PC-3 (cell line): ENCODE measurements at places on chromosomes 16 and 17.
A peak's percentile ranks its signal among the peaks of the same experiment; 100 is the strongest.

DNA sequence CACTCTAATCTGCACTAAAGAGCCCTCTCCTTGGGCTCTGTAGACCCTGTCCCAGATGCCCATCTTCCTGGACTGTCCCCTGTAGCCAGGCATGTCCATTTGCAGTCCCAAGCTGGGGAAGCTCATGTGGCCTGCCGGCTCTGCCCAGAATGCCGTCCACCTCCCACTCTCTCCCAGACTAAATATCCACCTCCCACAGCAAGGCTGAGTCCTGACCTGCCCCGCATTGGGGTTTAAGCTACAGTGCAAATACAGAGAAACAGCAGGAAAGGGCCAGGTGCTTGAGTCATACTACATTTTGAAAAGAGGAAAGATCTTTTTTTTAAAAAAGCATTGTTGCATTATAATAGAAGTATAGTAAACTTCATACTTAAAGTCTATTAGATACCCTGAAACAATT is 3.0 kb downstream of the ST6GALNAC2 start:
- no peak for DNase-seq

DNA sequence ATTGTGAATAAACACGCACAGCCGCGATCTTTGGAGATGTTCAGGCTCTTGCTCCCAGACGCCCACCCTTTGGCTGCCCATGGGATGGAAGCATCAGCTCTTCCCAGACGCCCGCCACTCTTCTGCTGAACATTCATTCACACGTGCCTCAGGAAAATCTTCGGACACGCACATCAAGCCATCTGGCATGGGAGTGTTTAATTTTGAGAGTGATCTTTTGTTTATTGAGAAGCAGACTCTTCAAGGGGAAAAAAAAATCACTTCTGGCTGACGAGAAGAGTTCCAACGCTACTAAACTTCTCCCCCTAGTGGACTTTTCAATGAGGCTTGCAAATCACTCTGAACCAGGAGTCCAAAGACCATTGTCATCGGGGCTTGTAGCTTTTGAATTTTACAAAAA is 62.0 kb upstream of the NUDT7 start:
- DNase-seq, result peak; percentile 30

GRCh38 chr17:76747716-76748363 is 9.9 kb downstream of the MFSD11 start:
- DNase-seq, result no peak

- peak; percentile 18 for DNase-seq
Measured at GRCh38 chr17:7883781-7884386, 4.7 kb upstream of the CHD3 start.

DNA sequence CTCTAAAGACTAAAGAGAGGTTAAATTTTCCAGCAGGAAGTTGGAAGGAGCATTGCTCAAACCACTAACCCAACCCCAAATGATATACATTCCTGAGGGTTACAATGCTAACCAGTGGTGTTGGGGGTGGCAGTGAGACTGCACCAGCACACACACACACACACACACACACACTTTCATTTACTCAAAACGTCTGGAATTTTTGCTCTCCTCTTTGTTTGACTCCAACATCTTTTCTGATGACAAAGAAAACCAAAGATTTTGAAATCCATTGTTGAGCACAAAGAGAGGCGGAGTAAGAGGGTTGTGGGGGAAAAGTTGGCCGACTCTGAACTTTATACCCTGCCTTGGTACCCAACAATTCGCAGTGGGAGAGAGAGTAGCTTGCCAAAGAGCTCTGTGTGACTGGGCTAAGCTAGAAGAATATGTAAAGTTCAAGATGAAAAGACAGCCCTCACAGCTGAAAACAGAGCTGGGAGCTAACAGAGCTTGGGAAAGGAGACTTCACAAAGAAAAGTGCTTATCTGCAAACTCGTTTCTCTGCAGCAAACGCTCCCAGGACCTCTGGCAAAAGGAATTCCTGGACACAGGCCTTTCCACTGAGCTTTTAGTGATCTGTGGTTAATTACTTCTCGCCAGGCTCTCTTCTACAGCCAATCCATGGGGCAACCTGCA is 426.0 kb upstream of the CDH11 start:
- DNase-seq, result peak; percentile 72

DNA sequence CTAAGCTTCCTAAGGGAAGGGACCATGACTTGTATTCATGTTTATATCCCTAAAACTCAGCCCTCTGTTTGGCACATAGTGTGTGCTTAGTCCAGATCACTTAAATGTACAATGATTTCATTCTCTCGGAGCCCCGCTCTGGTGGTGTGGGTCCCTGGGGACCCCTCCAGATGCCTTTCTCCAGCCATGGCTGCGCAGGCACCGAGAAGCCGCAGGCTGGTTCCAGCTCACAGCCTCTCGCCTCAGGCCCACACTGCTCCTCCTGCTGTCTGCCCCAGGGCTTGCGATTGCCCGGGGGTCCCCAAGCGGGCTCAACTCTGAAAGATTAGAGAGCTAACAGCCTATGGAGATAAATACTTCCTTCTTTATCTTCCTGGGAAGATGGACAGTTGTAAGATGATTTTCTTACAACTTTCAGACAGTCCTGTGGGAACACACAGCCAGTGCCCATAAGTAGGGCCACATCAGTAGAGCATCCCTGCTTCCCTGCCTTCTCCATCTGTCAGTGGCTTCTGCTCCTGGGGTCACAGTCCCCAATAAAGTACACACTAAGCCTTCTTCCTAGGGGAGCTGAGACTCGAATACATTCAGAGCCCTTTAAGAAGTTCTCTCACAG is 66.2 kb downstream of the CENPV start:
- DNase-seq, result no peak

DNA sequence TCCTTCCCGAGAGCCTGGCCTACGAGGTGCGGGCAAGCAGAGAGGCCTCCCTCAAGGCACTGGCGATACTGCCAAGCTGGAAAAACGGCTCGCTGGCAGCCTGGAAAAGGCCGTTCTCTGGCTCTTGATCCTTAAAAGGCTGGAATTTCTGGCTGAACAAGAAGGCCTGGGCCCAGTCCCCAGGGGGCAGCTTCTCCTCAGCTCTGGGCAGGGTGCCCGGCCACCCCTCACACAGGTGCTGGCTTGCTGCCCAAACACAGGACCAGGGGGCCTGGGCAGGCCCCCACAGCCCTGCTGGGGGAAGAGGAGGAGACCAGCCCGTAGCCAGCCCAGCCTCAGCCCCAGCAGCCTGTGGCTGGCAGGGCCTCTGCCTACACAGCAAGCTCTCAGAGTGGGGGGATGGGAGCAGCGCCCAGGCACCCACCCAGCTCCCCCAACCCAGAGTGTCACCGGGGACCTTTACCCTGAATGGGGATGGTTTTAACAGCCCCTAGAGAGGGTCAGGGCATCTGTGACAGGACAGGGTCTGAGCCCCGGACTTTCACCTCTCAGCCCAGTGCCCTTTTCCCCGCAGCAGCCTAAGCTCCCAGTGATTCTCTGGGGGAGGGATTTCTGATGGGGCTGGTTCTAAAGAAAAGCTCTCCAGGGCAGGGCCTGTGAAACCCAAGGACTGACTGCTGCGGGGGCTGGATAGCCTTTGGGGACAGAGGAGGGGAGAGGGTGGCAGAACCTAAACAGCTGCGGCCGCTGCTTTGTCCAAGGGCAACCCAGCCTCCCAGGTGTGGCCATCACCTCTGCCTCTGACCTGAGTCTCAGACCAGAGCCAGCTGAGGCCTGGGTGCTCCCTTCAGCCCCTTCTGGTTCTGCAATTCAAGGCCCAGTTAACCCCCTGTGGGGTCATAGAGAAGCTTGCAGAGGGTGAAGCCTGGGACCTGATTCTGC is 38.6 kb upstream of the TOB1 start:
- peak; percentile 34 for DNase-seq

DNA sequence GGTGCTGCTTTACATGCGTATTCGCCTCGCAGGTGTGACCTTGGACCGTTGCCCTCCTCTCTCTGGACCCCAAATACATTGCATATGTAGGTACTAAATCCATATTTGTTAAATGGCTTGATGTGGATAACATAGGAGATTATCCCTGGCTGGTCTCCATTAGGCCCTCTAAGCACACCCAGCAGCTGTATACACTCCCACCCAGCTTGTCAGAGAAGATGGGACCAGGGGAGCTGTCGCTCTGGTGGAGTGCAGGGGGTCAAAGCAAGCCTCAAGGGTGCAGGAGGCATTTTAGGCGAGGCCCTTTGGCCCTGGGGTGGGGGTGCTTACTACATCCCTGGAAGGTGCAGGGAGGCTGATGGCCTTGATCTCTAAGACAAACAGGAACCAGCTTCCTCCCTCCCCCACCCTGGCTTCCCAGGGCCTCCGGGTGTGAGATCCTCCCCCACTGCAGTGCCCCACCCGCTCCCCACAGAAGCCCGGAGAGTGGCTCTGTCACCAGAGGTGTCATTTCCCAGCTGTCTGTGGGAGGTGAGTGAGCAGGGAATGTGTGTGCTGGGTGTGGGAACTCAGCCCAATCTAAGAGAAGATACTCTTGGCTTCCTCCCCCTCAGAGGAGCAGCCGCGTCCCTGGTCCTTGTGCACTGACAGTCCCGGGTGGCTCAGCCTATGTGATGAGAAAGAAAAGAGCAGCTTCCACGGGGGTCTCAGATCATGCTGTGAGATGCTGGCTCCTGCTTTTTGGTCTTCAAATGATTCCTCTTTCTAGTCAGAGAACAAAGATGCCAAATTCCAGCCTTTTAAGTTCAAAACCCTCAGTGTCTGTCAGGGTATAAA is 1.4 kb upstream of the VAMP2 start:
- no peak for DNase-seq

- no peak for DNase-seq
Measured at GRCh38 chr16:77842468-77842867, 54.1 kb downstream of the VAT1L start.

DNA sequence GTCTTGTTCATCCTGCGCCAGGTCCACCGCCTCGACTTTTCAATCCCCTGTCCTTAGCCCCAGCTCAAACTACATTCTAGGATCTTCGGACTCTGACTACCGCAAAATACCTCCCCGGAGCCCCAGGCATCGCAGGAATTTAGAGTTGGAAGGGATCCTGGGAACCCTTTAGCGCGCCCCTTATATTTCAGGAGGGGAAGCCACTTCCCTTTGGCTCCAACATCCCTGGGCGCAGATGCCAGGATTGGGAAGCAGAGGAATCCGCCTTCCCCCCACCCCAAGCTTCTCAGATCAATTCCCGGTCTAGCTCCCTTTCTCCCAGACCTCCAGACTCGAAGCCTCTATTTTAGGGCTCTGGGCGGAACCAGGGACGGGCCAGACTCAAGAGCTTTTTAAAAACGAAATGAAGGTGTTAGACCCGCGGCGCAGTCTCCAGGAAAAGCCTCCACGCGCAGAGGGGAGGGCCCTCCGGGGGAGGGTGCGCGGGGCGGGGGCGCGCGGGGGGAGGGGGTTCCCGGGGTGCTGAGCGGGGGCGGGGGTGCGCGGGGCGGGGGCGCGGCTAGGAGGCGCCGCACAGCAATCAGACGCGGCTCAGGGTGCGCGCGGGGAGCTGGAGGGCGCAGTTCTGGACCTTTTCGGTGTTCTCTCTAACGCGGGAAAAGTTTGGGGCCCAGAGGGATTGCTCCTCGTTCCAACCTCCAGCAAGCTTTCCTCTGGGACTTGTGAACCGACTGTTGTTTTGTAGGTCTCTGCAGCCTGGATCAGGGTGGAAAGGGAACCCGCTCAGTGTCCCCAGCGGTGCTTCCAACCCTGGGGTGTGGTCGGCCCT is 1.6 kb downstream of the AHSP start:
- no peak for DNase-seq

GRCh38 chr16:11264155-11264832 is 4.8 kb downstream of the TNP2 start:
- DNase-seq, result no peak

- no peak for DNase-seq
Measured at GRCh38 chr17:48972749-48973097, 4.3 kb upstream of the GIP start.

GRCh38 chr17:75418531-75418930 is 13.1 kb upstream of the GRB2 start:
- DNase-seq, result no peak

DNA sequence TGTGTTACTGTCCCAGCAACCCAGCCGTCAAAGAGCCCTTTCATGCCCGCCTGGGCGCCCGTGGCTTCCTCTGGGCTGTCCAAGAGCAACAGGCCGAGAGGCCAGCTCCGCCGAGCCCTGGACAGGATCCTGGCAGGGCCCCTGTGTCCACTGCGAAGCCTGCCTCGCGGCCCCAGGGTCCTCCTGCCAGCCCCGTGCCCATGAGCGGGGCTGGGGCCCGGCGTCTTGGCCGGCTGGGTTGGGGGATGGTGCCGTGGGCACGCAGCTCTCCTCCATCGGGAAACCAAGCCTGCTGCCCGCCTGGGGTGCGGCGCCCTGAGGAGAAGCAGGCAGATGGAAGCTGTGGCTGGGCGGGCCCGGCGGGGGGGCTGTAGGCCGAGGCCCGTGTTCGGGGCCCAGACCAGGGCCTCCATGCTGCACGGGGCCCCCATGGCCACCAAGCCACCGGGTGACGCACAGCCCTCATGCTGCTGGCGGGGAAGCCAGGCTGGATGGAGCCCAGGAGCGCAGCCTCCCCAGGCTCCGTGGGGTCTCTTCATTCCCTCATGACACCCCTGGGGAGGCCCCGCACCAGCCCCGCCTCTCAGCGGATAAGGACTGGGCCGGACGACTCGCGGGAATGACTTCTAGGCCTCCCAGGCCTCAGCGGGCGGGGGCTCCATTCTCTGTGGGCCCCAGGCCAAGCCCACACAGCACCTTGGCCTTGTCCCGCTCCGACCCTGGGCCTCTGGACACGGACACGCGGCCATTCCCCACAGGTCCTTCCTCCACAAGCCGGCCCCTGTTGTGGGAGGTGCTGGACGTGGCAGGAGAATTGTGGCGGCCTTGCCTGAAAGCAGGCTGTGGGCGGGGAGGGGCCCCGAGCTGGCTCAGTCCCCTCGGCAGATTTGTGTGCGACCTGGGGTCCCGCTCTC is at the start of gene C1QTNF8:
TSS of gene C1QTNF8 (minus strand) at position 76 of the 914 bp plus-strand sequence. CDS start 1,322 bp downstream, outside the sequence.
- DNase-seq, result no peak

DNA sequence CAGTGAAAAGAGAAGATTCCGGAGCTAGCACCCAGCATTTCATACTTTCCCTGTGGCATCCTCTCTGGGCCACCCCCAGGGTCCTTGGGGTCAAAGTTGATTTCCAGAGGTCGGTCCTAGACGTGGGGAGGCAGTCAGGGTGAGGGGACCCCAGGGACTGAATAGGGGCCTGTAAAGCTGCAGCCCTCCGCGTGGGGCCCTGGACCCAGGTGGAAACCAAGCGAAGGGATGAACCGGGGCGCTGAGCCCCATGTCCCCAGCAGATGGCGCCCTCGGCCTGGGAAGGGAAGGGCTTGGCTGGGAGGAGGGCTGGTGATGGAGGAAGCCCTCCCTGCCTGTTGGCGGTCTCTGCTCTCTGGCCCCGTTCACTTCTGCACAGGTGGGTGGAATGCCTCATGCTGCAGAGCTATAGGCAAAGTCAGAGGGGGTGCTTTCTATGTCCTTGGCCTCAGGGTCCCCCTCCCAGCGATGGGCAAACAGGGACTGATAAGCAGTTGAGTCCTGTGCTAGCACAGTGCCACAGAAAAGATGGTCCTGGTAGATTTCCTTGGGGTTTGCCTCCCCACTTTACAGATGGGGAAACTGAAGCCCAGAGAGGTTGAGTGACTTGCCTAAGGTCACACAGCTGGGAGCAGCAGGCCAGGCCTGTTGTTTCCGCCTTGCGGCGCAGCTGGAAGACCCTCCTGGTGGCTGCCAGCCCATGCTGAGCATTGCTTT is 163.4 kb upstream of the CIBAR2 start:
- DNase-seq, result peak; percentile 59
